SK-N-SH treated with all-trans-retinoic acid at 6 μM for 48 hours (cell line): ENCODE measurements at places on chromosomes 1 and 21.

- peak; percentile 5; the same call in 1 of the 3 replicates for ATAC-seq
Measured at GRCh38 chr1:19336543-19336942, 24.4 kb downstream of the SLC66A1 start.

GRCh38 chr1:9242338-9242969, 7.9 kb downstream of the H6PD start:
- no peak for ATAC-seq

DNA sequence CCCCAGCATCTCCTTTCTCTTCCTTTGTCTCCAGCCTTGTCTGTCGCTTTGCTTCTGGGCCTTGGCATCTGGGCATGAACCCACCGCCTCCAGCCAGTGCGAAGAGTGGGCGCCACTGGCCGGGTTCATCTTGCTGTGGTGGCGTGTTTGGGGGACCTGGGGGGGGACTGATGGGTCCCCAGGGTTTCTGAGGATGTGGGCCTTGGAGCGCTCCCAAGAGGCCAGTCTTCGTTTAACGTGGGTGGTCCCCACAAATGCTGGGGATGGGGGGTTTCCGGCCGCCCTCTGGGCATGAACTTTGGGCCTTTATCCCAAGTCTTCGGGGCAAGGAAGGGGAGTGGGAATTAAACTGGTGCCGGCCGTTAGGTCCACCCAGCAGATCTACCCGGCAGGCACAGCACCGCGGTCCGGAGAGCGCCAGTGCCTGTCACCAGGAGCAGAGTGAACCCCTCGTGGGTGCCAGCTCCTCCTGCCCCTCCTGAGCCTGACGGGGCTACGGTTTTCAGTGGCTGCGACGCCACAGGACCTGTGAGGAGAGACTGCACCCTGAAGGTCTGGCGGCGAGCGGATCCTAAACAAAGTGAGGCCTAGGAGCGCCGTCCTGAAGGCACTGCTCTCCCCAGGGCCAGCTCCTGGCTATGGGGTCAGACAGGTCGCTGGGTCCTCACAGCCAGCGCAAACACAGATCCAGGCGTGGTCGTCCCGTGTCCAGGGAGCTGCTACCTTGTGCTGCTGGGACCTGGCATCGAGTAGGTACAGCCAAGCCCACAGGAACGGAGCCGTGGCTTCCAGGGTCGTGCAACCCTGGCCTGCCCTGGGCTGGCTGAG, 12.1 kb upstream of the C1orf174 start:
- ATAC-seq: no peak

- peak; percentile 86 for ATAC-seq
Measured at GRCh38 chr1:200351826-200352549, 57.8 kb downstream of the ZNF281 start.

DNA sequence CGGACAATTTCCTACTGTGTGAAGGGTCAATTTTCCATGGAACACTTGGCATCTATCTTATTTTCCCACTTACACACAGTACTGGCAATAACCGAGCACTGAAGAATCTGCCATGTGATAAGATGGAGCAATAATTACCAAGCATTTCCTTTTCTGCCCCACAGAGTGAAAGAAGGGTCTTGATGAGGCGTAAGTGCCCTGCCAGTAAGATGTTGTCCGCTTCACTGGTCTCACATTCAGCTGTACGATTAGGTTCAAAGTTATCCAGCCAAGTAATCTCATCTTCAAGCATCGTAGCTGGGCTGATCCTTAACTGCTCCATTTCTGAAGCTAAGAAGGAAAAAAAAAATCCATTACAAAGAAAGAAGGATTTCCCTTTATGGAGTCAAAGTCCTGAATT, 67.8 kb downstream of the PCSK9 start:
- ATAC-seq: no peak

DNA sequence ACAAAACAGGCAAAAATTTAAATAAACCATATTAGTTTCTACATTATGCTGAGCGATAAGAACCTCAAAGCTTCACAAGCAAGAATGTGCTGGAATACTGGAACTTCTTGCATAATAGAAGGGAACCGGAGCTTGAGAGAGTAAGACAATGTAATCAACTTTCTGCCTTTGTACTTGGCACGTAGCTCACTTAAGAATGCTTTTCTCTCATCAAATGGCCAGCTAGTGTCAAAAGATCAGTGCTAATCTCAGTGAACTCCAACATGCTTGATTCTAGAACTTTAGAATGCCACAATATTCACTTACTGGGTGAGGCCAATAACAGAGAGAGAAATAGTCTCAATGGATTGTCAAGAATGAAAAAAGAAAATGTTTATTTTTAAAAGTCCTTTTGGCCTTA, 486.1 kb upstream of the LRRC7 start:
- no peak for ATAC-seq

GRCh38 chr1:201533836-201534235, 5.1 kb upstream of the NAV1 start:
- no peak for ATAC-seq

GRCh38 chr1:53735681-53736080, 3.3 kb downstream of the GLIS1 start:
- ATAC-seq: no peak
